ENCODE measurements at places on chromosomes 4 and X.

- DNase-seq, result no peak
Measured at GRCh38 chr4:36349938-36350549, 68.6 kb downstream of the DTHD1 start.

DNA sequence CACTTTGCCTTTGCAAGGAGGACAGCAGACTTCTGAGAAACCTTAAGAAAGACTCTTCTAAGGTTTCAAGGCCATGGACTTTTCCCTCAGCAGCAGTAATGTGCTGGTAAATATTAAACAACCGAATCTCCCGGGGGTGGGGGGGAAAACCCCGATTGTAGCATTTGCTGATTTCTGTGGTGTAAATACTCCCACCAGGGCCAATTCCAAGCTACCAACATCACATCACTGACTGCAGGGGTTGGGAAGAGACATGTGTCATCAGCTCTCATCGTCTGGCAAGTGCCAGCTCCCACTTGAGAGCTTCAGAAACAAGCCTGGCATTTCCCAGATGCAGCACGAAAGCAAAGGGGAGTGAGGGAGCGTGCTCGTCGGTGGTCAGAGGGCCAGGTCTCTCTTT is 101.2 kb downstream of the BCOR start:
- no peak for DNase-seq

DNA sequence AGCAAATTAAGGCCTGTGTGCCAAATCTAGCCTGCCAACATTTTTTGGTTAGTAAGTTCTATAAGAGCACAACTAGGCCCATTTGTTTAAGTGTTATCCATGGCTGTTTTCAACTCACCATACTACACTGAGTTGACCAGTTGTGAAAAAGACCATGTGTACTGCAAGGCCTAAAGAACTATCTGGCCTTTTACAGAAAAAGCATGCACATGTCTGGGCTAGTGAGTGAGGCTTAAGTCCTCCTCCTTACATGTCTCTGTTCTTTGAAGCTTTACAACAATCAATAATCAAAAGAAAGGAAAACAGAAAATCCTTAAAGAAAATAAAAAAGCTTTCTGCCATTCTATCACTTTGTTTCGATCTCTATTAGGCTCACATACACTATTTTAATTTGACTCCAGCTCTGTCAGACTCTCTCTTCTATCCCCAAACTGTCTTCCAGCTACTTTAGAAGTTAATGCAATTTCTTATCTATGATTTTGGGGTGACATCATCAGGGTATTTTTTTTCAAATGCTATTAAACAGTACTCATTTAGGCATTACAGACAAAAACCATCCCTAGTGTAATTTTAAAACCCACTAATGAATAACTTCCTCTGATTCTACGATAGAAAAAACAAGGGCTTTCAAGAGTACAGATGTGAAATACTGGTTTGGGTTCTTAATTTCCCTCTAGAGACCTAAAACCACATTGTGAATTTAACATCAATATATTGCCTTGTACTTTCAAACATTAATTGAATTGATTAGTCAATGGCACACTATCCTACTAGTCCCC is 161.8 kb downstream of the MAB21L2 start:
- DNase-seq, result no peak

- no peak for DNase-seq
Measured at GRCh38 chrX:31298916-31299315, 227.1 kb upstream of the FTHL17 start.

- DNase-seq, result no peak
Measured at GRCh38 chrX:133306316-133306715, 88.2 kb upstream of the TFDP3 start.

DNA sequence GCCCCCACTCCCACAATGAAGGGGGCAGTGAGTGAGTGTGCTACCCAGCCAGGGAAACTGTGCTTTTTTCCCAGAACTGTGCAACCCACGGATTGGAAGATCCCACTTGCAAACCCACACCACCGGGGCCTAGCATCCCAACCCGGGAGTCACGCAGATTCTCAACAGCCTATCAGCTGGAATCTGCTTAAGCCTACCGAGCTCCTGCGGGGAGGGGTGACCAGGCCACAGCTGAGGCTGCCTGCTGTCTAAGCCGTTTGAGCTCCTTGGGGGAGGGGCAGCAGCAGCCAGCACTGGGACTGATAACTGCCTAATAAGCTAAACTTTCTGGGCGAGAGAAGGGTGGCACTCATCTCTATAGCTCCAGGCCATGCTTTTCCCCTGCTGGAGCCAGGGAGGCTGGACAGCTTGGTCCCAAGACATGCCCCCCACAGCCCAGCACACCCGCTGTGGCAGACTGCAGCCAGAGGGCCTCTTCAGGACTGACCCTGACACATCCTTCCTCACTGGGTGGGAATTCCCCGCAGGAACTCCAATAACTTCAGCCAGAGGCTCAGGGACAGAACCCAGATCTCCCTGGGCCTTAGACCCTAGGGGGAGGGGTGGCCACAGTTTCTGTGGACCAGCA is 161.3 kb upstream of the MAGEB18 start:
- DNase-seq, result no peak

- no peak for DNase-seq
Measured at GRCh38 chr4:174713181-174713580, 115.9 kb downstream of the GLRA3 start.

DNA sequence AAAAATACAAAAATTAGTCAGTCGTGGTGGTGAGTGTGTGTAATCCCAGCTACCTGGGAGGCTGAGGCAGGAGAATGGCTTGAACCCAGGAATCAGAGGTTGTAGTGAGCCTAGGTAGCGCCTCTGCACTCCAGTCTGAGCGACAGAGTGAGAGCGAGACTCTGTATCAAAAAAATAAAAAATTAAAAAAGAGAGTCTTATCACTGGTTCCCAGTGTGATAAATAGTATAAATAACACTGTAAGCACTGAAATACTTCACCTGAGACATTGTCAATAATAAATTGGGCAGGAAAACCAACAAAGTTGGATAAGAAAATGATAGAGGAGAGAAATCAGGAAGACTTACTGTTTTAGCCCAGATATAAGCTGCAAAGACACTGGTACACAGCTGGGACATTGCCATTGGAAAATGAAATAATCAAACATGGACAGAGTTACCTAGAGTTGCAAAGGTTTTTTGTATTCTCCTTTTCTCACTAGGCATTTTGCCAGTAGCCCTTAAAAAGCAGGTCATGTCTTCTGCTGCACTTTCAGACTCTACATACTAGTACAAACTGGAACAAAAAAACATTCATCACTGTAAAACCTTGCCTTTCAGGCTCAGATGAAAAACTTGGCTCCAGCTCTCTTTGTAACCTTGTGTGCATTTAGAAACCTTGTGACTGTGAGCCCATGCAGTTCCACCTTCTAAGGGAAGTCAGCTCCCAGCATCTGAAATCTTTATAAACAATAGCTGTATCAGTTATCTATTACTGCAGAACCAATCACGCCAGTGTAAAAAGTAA is 55.0 kb upstream of the PPP1R2C start:
- no peak for DNase-seq

DNA sequence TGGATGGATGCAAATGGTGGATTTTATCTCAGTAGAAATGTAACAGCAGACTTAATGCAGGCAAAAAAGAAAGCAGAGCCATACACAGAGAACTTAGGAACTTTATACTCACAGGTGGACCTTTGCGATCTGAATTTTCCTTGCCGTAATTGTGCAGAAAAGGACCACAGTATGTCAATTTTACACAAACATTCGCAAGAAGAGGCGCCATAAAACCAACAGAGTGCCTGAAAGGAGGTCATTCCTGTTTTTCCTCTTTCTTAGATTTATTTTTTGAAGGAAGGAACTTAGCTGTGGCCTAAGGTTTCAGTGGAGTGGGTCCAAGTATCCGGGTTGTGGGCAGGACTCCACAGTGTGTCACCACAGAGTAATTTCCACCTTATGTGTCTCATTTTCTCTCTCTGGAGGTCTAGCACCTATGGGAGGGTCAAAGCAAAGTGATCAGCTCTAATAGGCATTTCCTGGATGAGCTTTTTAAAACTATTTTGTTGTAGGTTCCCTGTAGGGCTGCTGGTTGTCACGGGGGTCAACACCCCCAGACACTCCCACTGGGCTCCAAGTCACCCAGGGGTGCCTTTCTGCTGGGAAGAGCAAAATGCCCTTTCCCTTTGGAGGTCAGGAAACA is 24.7 kb upstream of the PBDC1 start:
- DNase-seq, result peak; percentile 35

GRCh38 chrX:7318661-7319060 is 170.7 kb upstream of the PUDP start:
- no peak for DNase-seq

DNA sequence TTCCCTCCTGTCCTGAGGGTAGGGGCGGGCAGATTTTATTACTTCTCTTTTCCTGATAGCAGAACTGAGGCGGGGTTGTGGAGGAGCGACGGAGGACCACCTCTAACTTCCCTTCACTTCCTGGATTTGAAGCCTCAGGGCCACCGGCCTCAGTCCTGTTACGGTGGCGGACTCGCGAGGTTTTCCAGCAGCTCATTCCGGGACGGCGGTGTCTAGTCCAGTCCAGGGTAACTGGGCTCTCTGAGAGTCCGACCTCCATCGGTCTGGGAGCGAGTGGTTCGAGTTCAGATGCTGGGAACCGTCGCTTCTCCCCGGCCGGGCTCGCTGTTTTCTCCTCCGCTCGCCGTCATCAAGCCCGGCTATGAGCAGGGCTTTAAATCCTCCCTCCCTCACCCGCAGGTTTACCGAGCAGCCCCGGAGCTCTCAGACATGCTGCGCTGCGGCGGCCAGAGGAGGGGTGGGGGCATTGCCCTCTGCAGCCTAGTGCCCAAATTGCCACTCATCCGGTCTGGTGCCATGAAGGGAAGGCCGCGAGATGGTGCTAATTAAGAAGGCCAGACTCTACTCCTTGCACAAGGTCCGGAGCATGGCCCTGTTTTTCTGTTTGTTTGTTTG is 23.3 kb downstream of the HAND2 start:
- DNase-seq, result no peak

All from activated T-cell treated with anti-CD3 and anti-CD28 coated beads, Interleukin-2, amount 50 U/mL, for 48 hours (primary cell).